ENCODE measurements at places on chromosomes 2 and 18. TPM values are rescaled to one million over a fixed set of nuclear protein-coding genes. Genes with fewer than 3 reads are reported as not detected.

The PSMA8 gene
- not detected for total RNA-seq

The ELAC1 gene
- total RNA-seq = 4.7 TPM

The SULT1C4 gene
- total RNA-seq = 82.8 TPM

The ANKMY1 gene
- 2.4 TPM for total RNA-seq

The RSAD2 gene
- total RNA-seq = 5.3 TPM

The ANKRD30B gene
- total RNA-seq = not detected

The NCKAP5 gene
- total RNA-seq = 1.4 TPM

The IL36A gene
- not detected for total RNA-seq

The LMAN2L gene
- 12.3 TPM for total RNA-seq

The CHRNG gene
- not detected for total RNA-seq

The FSIP2 gene
- total RNA-seq = 0.44 TPM

The TUBA4B gene
- not detected for total RNA-seq

The SMIM21 gene
- not detected for total RNA-seq

The MRPL30 gene
- total RNA-seq = 23.3 TPM

The ALPP gene
- not detected for total RNA-seq

The RESP18 gene
- not detected for total RNA-seq

The POTEC gene
- not detected for total RNA-seq

The SPP2 gene
- not detected for total RNA-seq

The FAM161A gene
- 1.8 TPM for total RNA-seq

The MC4R gene
- not detected for total RNA-seq

The DUSP19 gene
- 1.8 TPM for total RNA-seq

The IL1A gene
- 0.32 TPM for total RNA-seq

The GALNT5 gene
- total RNA-seq = under 0.01 TPM

The CCDC148 gene
- total RNA-seq = 0.65 TPM

The ATG9A gene
- total RNA-seq = 36.8 TPM

The CSRNP3 gene
- total RNA-seq = under 0.01 TPM

The GPR45 gene
- not detected for total RNA-seq

The RFTN2 gene
- 7.8 TPM for total RNA-seq

The PRKCE gene
- total RNA-seq = 70.9 TPM

The GRHL1 gene
- 0.16 TPM for total RNA-seq

The MYCN gene
- 6.2 TPM for total RNA-seq

The TBR1 gene
- not detected for total RNA-seq

The TCF4 gene
- total RNA-seq = 764 TPM

The FEV gene
- total RNA-seq = not detected

The ASXL3 gene
- under 0.01 TPM for total RNA-seq

The GAD1 gene
- 0.16 TPM for total RNA-seq

The FER1L5 gene
- total RNA-seq = not detected

The REG3G gene
- total RNA-seq = not detected

The RMND5A gene
- total RNA-seq = 79.5 TPM

The ERICH2 gene
- total RNA-seq = not detected

The GAREM1 gene
- 0.63 TPM for total RNA-seq

The EN1 gene
- total RNA-seq = not detected

The SERPINB4 gene
- total RNA-seq = not detected

The RAB17 gene
- 6.8 TPM for total RNA-seq

The SPC25 gene
- total RNA-seq = 3.0 TPM

The SP140 gene
- total RNA-seq = not detected

The SLC9A2 gene
- under 0.01 TPM for total RNA-seq

The OSBPL6 gene
- total RNA-seq = 0.65 TPM

The DYSF gene
- 166 TPM for total RNA-seq

The CDKL4 gene
- total RNA-seq = 0.19 TPM

The SGO2 gene
- total RNA-seq = 5.5 TPM

The TLX2 gene
- not detected for total RNA-seq

The MAP4K3 gene
- 16.4 TPM for total RNA-seq

The CRIM1 gene
- 681 TPM for total RNA-seq

The NMUR1 gene
- not detected for total RNA-seq

The CHRNA1 gene
- total RNA-seq = 0.16 TPM

The PTPRN gene
- total RNA-seq = not detected

The TSPYL6 gene
- total RNA-seq = not detected
